ENCODE measurements at places on chromosomes 16 and 17. TPM values are rescaled to one million over a fixed set of nuclear protein-coding genes. Genes with fewer than 3 reads are reported as not detected.

The KRT12 gene
- total RNA-seq: not detected

The NTHL1 gene
- 12.7 TPM for total RNA-seq

The PRCD gene
- total RNA-seq: 0.75 TPM

The GDPD1 gene
- 1.4 TPM for total RNA-seq

The GPRC5B gene
- 1.7 TPM for total RNA-seq

The ARRB2 gene
- 14.1 TPM for total RNA-seq

The SGCA gene
- total RNA-seq: not detected

The PRSS36 gene
- 0.09 TPM for total RNA-seq

The C1QL1 gene
- 0.17 TPM for total RNA-seq

The KRTAP4-8 gene
- total RNA-seq: not detected

The C16orf96 gene
- 0.25 TPM for total RNA-seq

The CCL3 gene
- total RNA-seq: 0.92 TPM

The PRM1 gene
- not detected for total RNA-seq

The RNF43 gene
- 4.5 TPM for total RNA-seq

The TPPP3 gene
- total RNA-seq: 0.28 TPM

The CSNK2A2 gene
- 21.0 TPM for total RNA-seq

The FOXN1 gene
- total RNA-seq: not detected

The TUBG2 gene
- 1.4 TPM for total RNA-seq

The ZACN gene
- total RNA-seq: not detected

The MPRIP gene
- 31.5 TPM for total RNA-seq

The PERCC1 gene
- 0.50 TPM for total RNA-seq

The GP2 gene
- total RNA-seq: 0.25 TPM

The CCL7 gene
- total RNA-seq: not detected

The ADPRM gene
- total RNA-seq: 7.9 TPM

The DCAF7 gene
- 24.0 TPM for total RNA-seq

DNA sequence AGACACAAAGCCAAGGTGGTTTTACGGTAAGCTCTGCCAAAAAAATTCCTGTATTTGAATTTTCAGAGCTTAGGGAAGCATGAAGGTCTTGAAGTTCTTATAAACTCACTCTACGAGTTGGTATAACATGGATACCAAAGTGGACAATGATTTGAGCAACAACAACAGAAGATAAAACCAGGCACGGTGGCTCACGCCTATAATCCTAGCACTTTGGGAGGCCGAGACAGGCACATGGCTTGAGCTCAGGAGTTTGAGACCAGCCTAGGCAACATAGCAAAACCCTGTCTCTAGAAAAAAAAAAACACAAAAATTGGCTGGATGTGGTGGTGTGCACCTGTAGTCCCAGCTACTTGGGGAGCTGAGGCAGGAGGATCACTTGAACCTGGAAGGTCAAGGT is 12.9 kb upstream of the TOB1 start:
- no peak for DNase-seq

DNA sequence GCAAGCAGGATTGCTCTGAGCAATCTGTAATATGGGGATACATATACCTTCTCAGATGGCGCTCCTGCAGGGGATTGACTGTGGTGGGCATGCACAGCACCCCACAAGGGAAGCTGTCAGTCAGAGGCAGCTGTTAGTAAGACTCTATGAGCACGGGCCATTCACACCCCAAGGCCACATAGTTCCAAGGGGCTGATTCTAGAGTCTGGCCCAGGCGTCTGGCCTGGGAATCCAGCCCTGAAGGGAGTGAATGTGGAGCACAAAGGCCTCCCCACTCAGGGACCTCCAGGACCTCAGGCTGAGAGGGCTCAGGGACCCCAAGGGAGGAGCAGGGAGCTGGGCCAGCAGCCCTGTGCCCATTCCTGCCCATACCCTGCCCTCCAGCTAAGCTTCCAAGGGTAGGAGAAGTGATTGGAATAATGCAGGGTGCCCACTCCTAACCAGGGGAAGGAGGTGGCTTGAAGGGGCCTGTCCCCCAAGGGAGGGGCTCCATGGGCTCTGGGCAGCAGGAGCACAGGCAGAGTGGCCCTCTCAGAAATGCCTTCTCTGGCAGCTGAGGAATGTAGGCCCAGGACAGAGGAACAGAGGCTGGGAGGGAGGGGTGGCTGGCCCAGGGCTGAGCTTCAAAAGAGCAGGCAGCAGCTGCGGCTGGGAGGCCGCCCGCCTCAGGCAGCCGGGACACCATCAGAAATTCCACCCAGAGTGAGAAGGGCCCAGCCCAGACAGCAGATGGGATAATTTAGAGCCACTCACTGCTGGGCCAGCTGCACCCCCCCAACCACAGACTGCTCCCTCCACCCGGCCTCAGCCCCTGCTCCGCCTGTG is 48.9 kb upstream of the MRPS23 start:
- no peak for DNase-seq

GRCh38 chr16:30700491-30700890 is 1.5 kb downstream of the SRCAP start:
- no peak for DNase-seq

- no peak for DNase-seq
These were observed 120.6 kb upstream of the RPL38 start for GRCh38 chr17:74082886-74083285.

DNA sequence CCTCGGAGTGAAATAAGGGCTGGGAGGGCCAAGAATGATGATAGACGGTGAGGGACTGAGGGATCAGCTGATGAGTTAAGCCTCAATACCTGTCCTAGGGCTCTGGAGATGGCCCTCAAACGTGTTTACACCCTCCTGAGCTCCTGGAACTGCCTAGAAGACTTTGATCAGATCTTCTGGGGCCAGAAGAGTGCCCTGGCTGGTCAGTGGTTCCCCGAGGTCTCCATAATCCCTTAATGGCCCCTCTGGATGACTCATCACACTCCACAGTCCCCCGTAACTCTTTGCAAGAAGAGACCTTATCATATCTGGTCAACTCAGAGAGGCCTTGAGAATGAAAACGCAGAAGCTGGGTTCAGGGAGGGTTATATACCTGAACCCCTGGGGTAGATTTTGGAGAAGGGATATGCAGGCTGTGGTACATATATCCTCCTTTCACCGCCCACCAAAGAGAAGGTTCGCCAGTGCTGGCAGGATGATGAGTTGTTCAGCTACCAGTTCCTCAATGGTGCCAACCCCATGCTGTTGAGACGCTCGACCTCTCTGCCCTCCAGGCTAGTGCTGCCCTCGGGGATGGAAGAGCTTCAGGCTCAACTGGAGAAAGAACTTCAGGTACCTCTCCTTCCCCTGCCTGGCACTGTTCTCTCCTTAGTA is 3.1 kb downstream of the ALOX12 start:
- DNase-seq: no peak

DNA sequence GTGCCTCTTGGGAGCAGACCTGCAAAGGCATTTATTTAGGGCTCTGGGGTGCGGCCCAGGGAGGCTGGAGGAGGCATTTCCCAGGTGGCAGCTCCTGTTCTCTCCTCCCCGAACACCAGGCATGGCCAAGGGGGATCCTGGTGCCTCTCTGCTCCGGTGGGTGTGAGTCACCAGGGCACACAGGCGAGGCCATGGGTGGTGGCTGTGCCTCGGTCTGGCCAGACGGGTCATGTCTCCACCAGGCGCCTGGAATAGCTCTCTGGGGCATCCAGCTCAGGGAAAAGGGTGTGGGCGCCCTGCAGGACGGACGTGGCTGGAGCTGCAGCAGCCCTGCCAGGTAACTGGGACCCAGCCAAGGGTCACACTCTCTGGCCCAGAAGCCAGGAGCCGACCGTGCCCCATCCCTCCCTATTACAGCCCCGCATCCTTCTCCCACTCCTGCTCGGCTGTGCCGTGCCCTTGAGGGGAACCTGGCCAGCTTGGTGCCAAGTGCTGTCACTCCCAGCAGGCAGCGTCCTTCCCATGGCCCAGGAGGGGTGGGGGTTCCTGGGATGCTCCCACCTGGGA is 25.8 kb downstream of the SOX8 start:
- DNase-seq: no peak

DNA sequence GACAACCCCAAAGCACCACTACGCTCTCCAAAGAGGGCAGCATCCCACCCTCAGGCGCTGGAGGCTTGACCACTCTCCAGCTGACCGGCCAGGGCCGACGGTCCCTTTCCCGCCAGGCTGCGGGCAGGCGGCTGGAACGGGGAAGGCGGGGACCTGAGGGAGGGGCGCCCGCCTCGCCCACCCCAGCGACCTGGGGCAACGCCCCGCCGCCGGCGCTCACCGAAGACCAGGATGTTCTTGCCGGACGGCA is 431 bp downstream of the DYNC1LI2 start:
- DNase-seq: peak; percentile 49

DNA sequence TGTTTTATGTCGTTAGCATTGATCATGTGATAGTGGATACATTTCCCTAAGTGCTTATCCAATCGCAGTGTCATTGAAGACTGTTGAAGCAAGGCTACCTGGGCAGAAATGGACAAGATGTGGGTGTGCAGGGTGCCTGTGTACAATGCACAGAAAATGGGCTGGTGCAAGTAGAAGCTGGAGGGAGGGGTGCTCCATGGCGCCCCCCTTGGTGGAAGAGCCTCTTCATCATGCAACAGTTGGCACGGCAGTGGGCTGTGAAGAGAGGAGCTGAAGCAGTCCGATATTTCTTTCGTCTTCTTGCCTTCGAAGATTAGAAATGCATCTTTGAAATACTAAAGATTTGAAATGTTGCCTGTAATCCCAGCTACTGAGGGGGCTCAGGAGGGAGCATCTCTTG is 100.5 kb downstream of the PLCG2 start:
- no peak for DNase-seq

GRCh38 chr17:28386391-28386790 is 14.9 kb downstream of the SARM1 start:
- DNase-seq: no peak

DNA sequence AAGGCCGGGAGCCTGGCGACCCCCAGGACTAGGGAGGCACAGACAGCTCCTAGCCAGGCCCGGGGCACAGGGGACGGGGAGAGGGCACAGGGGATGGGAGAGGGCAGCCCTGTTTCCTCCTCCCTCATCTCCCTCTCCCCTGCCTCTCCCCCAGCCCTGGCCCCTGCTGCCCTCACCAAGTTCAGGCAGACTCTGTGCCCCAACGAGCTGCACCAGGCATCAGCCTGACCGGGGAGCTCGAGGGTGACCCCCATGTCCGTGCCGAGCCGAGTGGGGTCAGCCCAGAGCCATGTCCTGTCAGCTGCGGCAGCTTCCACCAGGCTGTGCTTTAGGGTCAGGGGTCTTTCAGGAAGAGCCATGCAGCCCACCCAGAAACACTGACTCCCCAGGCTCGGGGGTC is 6.0 kb downstream of the CDH15 start:
- no peak for DNase-seq

- no peak for DNase-seq
These were observed 80.0 kb downstream of the MARCHF10 start for GRCh38 chr17:62727916-62728672.

- DNase-seq: no peak
These were observed 9.9 kb downstream of the ZFHX3 start for GRCh38 chr16:73037845-73038570.

GRCh38 chr17:75110234-75110937 is 617 bp downstream of the ARMC7 start:
- DNase-seq: no peak

- DNase-seq: peak; percentile 59
These were observed 13.4 kb upstream of the TAC4 start for GRCh38 chr17:49861150-49861884.

GRCh38 chr16:55849536-55849935 is 16.6 kb upstream of the CES1 start:
- no peak for DNase-seq

GRCh38 chr16:89744813-89745212 is 23.5 kb downstream of the ZNF276 start:
- no peak for DNase-seq

DNA sequence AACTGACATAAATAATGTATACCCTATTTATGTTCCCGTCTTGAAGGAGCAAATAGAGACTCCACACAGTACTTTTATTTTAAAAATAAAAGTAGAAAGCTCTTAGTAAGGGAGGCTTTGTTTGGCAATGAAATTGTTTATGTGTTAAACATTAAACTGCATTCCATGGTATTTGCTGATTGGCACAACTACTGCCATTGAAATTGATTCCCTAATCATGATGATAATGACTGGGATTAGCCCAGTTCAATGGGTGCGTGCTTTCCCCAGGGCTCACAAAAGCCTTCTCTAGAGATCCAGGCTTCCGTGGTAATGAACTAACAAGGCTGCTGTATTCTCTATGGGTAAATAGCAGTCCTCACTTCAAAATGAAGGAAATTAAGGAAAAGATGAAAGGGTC is 67.5 kb downstream of the GPRC5B start:
- DNase-seq: no peak

- DNase-seq: no peak
These were observed 3.9 kb downstream of the RAI1 start for GRCh38 chr17:17684906-17685774.

- no peak for DNase-seq
These were observed 8.4 kb upstream of the SREBF1 start for GRCh38 chr17:17845046-17845775.

DNA sequence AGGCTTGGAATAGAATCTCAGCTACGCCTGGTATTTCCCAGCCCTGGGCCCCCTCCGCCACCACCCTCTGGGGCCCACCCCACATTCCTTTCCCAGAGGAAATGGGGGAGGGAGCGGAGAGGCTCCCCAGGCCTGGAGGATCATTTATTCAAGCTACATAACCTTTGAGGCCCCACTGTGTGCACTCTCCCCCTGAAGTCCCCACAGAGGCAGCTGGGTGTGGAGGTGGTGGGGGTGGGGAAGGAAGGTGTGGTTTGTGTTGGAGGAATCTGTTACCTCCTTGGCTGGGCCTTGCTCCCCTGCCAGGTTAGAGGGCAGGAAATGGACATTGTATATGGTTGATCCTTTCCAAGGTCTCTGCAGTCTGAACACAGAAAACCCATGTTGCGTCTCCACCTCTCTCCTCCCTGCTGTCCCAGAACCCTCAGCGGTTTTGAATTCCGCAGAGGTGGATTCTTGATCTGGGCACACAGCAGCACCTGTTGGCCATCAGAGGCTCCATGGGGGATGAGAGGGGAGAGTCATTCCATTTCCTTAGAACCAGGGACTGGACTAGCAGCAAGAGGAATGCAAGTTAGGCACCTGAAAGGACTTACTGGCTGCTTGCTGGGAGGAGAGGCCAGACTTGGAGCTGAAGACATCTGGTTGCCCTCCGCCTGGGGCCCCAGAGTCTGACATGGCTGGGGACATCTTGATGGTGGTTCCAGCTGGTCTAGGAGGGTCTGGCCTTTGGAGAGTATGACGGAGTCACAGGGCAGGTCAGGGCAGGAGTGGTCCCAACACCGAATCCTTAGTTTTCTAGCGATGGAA is 23.0 kb downstream of the ARHGAP23 start:
- no peak for DNase-seq

- DNase-seq: no peak
These were observed 16.9 kb downstream of the USP10 start for GRCh38 chr16:84716740-84717139.

Data from liver (tissue), 10 donors.